ENCODE measurements at places on chromosomes 2 and 18. TPM values are rescaled to one million over a fixed set of nuclear protein-coding genes. Genes with fewer than 3 reads are reported as not detected.

FEV gene
- not detected for total RNA-seq

TMEM131 gene
- 34.7 TPM for total RNA-seq

CLK1 gene
- total RNA-seq, result 130 TPM

AGXT gene
- not detected for total RNA-seq

PGAP1 gene
- total RNA-seq, result 28.1 TPM

Data from T-helper 2 cell treated with Interferon-gamma antibody and Interleukin-4, amounts not matched to agents 100 ng/mL and 5 ng/mL, for 36 hours (primary cell).